ENCODE measurements at places on chromosomes 5 and 9. TPM values are rescaled to one million over a fixed set of nuclear protein-coding genes. Genes with fewer than 3 reads are reported as not detected.

GRCh38 chr9:105834404-105834803, 140.1 kb downstream of the TMEM38B start:
- DNase-seq = no peak

Gene CCDC152
- total RNA-seq = 4.0 TPM

DNA sequence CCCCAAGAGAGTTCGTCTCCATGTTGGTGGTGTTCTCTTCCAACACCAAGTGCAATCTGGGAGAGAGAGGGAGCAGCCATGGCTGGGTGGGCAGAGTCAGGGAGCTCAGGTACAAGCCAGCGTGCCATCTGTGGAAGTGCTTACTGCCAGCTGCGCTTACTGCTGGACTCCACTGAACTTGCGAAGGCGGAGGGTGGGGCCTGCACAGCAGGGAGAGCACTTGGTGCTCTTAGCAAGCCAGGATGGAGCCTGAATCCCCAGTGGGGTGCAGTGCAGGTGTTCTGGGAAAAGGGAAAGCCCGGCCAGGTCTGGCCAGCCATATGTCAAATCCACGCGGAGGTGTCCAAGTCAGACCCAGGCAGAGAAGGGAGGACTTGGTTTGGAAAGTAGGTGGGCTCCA, 142.0 kb downstream of the FANCC start:
- DNase-seq = no peak

Gene KIF24
- total RNA-seq = 0.30 TPM

DNA sequence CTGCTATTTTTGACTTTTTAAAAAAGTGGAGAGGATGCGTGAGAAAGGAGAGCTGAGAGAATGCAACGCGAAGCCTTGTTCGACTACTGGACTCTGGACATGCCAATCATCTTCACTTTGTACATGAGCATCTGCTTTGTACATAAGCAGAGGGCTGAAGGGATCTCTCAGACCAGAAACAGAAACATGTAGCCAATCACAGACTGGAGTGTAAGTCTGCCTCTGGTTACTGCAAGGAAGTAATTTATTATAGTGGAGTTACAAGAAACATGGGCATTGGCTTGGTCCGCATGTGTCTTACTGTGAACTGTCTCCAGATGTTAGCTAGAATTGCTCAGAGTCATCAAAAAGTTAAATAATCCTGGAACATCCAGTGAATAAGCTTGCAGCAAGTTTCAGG, 190.0 kb upstream of the GRAMD2B start:
- DNase-seq = no peak

- no peak for DNase-seq
Observed at GRCh38 chr5:126428421-126428820, 5.2 kb downstream of the GRAMD2B start.

Gene SHOC1
- not detected for total RNA-seq
